ENCODE measurements at places on chromosomes 7 and 10.
A peak's percentile ranks its signal among the peaks of the same experiment; 100 is the strongest.

GRCh38 chr7:141785706-141786552 lies 4.1 kb upstream of the TAS2R5 start:
- peak; percentile 5 for DNase-seq

- no peak for DNase-seq
These were observed 613.9 kb upstream of the IGFBP3 start for GRCh38 chr7:46534664-46535588.

GRCh38 chr7:137716061-137716460 lies 130.7 kb downstream of the DGKI start:
- DNase-seq, result no peak

DNA sequence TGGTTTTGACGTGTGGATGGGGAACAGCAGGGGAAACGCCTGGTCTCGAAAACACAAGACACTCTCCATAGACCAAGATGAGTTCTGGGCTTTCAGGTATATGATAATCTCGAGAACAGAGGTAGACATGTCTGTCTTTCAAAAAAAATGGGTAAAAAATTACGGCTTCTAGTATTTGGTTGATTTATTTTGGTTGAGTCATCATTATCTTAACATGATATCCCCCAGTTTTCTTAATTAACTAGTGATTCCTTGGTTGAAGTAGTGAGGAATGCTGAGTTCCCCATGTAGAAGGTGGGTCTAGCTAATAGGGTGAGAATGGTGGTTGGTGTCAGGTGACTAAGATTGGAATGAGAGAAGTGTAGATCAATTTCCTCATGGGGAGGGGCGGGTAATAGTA lies 10.7 kb downstream of the LIPM start:
- DNase-seq, result no peak

- DNase-seq, result no peak
These were observed 75.4 kb downstream of the CFTR start for GRCh38 chr7:117555260-117555659.

GRCh38 chr10:63217120-63217605 lies 84.0 kb downstream of the NRBF2 start:
- peak; percentile 29 for DNase-seq

GRCh38 chr7:158805937-158806336 lies 23.4 kb downstream of the ESYT2 start:
- no peak for DNase-seq

- no peak for DNase-seq
These were observed 52.7 kb downstream of the TASOR2 start for GRCh38 chr10:5737352-5737751.

GRCh38 chr7:2912684-2913439 lies 68.8 kb upstream of the GNA12 start:
- no peak for DNase-seq

DNA sequence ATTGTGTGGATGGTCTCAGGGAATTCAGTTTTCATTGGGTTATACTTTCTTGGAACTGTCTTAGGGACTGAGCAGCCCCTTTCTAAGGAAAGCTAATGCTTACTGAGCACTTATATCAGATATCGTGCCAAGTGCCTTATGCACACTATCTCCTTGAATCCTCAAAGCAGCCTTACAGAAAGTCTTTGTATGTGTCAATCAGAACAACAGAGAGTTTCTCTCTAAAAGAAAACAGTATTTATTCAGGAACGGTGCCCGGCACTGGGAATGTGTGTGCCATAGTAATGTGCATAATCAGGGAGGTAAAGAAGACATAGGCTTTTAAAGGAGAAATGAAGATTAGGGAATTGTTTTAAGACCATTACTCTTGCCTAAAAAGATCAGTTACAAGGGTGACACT lies 17.3 kb downstream of the ANTXRL start:
- DNase-seq, result no peak

DNA sequence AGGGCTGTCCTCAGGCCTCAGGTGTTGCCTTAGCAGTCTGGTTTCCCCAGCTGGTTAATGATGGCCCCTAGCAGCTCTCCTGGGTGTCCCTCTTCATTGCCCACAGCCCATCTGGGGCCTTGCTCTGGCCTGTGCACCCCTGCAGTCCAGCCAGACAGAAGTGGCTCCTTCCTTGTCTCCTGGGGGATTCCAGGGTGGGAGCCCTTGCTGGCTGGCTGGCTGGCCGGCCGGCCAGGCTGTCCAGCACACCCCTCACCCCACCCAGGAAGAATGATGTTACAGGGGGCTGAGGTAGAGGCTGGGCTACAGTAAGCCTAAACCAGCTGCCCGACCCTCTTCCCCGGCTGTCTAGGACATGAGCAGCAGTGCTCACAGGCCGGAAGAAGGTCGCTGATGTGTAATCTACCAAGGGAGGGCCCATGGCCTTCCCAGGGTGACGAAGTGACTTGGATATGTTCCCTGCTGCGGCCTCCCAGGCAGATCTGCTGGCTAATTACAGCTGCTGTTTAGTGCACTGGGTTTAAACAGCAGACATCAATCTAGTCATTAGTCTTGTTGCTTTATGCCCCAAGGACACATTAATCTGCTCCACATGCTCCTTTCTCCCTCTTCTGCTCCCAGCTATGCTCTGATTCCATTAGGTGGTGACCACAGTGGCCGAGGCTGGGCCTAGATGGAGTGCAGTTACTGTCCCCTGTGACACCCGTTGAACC lies 53.8 kb upstream of the LRRC4 start:
- DNase-seq, result no peak

DNA sequence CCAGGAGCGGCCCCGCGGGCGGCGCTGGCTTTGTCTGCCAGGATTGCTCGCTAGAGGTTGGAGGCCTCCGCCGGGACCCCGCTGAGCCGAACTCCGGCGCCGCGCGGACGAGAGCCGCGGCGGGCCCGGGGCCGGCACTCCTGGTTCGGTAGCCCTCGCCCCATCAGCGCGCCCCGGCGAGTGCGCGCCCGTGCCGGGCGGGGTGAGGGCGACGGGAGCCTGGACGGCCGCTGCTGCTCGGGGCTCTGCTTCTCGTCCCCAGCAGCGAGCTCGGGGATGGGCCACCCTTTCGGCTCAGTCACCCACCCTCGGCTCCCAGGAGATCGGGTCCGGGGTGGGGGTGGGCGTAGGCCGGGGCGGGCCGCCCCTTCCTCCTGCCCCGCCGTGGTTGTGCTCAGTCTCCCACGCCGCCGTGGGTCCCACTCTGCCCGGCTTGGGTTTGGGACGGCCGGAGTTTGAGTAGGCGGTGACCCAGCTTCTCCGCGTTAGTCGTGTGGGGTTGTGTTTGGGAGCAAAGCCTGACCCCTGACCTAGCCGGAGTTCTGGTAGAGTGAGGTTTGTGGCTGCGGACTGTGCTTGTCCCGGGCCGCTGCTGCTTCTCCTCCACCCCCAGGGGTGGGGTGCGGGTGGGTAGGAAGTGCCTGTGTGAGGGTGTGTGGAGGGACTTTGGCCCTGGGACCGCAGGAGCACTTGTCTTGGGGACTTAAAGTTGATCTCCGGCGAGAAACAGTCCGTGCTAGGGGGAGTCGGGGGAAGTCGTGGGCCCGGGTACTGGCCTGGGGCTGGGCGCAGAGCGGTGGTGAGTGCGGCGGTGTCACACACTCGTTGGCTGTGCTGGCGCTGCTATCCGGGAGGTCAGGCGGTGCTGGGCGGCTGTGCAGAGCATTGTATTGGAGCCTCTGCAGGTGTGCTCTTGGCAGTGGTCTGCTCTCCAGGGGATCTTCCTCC lies 677 bp downstream of the TSPAN14 start:
- DNase-seq, result no peak

- no peak for DNase-seq
These were observed 689 bp upstream of the GTPBP4 start for GRCh38 chr10:987620-987869.

- no peak for DNase-seq
These were observed 461.4 kb downstream of the KCNMA1 start for GRCh38 chr10:77176232-77176631.

GRCh38 chr10:110460111-110460809 lies 37.4 kb upstream of the DUSP5 start:
- no peak for DNase-seq

DNA sequence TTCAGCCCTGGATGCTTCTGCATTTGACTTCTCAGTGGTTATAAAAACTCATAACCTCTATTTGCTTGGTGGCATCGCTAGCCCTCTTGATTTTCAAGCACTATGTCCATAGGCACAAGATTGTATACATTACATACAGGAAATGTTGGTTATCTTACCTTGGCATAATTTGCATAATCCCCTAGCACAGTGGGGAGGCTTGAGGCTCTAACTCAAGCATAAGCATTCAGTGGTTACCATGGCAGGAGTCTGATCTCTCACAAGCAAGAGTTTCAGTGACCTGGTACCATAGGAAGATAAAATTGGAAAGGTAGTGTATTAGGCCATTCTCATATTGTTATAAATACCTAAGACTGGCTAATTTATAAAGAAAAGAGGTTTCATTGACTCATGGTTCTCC lies 121.8 kb downstream of the PLXDC2 start:
- DNase-seq, result no peak

DNA sequence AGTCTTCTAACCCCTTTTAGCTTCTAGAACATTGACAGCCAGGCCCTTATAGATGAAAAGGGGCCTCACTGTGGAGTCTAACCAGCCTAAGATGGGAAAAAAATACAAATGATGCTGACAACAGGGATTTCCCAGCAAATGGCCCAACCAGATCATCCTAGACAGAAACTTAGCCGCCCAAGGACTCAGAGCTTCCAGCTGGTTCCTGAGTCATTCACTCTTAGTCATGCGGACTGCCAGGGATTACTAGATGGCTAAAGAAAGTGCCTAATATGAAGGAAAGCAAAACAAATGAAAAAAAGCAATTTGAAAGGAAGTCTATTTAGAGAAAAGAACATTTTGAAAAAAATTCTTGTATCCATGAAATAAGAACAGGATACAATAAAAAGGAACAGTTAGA lies 23.7 kb downstream of the TSPAN14 start:
- DNase-seq, result no peak

- DNase-seq, result no peak
These were observed 424.4 kb downstream of the TCERG1L start for GRCh38 chr10:130887170-130887569.

GRCh38 chr7:85737426-85737825 lies 550.6 kb upstream of the SEMA3D start:
- DNase-seq, result no peak

GRCh38 chr10:127612-128432 lies 7.4 kb upstream of the ZMYND11 start:
- DNase-seq, result peak; percentile 66

- DNase-seq, result no peak
These were observed 687.6 kb downstream of the AUTS2 start for GRCh38 chr7:70285854-70286253.

DNA sequence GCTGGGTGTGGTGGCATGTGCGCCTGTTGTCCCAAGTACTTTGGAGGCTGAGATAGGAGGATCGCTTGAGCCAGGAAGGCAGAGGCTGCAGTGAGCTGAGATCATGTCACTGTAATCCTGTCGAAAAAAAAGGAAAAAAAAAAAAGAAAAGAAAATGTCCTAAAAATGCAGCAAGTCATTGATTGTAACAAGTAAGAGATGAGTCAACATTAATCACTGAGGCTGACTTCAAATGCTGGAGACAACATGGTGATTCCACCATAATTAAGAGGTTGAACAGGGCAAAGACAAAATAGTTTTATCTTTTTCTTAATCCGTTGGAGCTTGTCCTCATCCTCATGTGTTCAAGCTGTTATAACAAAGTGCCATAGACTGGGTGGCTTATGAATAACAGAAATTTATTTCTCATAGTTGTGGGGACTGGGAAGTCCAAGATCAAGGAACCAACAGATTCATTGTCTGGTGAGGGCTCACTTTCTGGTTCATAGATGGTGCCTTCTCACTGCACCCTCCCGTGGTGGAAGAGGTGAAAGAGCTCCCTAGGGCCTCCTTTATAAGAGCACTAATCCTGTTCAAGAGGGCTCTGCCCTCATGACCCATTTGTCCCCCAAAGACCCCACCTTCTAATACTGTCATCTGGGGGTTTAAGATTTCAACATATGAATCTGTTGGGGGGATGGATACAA lies 60.3 kb downstream of the TBXAS1 start:
- DNase-seq, result no peak

DNA sequence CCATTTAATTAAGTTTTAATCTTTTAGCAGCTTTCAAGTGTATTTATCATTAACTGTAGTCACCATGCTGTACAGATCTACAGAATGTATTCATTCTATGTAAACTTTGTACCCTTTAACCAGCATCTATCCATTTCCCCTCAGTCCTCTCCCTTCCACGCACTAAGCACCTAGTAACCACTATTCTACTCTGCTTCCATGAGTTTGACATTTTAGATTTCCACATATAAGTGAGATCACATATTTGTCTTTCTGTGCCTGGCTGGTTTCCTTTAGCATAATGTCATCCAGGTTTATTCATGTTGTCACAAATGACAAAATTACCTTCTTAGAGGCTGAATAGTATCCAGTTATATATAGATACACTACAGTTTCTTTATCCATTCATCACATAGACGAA lies 79.7 kb downstream of the BTAF1 start:
- DNase-seq, result no peak

- no peak for DNase-seq
These were observed 826.3 kb upstream of the MBL2 start for GRCh38 chr10:53598914-53599313.

DNA sequence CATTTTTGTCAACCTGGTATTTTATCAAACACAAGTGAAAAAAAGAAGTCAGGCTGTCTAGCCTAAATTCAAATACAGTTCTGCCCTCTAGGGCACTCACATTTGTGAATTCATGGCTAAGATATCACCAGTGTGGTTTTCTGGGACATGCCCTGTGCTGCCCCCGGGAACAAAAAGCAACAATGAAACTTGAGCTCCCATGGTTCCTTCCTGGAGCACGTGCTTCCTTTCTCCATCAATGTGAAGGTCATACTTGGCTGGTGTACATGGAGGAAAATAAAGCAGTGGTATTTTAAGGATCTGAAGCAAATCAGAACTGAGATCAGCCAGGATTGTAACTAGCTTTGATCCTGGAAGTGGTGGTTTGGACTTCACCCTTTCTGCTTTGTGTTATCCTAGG lies 128.9 kb upstream of the FRMD4A start:
- no peak for DNase-seq

DNA sequence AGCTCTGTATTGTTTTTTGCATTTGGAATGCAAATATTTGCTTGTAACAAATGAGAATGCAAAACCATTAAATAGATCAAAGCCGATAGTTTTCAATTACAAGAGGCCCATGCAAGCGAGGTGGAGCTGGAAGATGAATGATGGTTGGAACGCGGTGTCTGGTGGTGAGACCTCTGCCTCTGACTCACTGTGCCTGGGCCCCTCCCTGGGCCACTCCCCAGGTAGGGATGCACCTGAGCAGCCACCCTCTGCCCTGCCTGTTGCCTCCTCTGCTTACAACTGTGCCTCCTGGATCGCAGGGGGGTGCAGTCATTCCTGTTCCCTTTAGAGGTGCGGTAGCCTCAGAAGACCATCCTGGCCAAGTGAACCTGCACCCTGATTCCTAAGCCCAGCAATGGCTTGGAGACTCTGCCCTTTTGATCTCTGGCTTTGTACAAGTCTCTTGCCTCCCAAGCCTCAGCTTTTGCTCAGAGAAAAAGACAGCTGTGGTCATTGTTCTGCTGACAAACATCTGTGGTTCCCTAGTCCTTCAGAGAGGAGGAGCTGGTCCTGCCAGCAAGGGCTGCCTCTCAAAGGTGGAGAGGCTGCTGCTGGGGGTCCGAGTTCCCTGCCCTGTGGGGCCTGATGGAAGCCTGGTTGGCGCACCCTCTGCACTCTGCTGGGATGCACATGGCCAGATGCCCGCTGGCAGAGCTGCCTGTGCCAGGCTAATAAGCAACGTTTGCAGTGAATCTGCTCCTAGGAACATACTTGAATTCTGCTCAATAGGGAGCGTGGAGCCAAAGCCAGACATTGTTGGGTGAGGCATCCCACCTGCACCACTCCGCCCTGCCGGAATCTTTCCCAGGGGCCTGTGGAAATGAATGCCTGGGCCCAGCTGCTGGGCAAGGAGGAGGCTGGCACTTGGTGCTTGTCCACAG lies 126.3 kb upstream of the TCERG1L start:
- no peak for DNase-seq
